ENCODE measurements at places on chromosomes 3 and 15.
A peak's percentile ranks its signal among the peaks of the same experiment; 100 is the strongest.

GRCh38 chr3:78857494-78858111 lies 910.2 kb downstream of the ROBO1 start:
- no peak for DNase-seq

DNA sequence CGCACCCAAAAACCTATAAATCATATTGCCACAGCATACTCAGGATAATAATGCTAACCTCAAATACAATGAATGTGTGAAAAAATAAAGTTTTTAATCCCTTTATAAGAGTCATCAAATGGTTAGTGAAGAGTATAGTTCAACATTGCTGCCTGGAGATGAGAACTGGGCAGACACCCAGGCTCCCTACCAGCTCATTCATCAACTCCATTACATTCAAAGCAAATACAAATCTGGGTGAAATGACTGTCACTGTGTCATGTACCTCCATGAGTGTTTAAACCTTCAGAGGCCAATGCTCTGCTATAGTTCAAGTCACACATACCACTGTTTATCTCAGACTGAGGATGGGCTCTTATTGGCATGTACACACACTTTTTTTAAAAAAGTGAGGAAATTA lies 167.2 kb upstream of the KCNMB2 start:
- no peak for DNase-seq

DNA sequence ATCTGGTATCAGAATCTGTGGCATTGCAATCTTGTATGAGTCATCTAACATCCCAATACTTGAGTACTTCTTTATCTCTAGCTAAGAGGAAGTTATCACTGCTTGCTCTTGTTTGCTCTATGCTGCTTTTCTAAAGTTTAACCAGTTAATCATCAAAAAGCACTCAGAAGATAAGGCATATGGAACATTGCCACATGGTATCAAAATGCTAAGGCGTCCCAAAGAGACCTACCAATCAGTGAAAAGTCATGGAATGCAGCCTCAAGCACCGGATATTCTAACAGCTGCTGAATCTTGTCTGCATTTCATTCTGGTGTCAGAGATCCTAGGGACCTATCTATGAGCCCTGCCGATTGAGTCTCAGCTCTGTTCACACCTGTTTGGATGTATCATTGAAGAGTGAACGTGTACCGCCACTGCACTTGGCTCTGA lies 192.8 kb downstream of the ARPP21 start:
- DNase-seq: no peak

GRCh38 chr15:39499042-39499441 lies 81.8 kb upstream of the THBS1 start:
- DNase-seq: no peak

DNA sequence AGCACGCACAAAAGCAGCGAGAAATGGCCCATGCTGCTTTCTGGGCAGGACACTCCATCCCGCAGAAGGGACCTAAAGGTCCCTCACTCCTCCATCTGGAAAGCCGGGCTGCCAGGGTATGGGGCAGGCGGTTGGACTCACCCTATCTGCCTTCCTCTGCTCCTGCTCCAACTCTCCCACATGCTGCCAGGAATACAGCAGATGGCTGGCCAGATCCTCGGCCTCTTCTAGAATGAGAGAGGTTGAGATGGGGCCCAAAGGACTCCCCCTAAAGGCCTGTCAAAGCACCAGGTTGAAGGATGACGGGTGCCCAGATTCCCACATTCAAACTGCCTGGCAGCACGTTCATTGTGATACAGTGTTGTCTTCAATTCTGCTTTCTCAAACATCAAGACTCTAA lies 85.1 kb upstream of the C2CD4B start:
- peak; percentile 72 for DNase-seq

DNA sequence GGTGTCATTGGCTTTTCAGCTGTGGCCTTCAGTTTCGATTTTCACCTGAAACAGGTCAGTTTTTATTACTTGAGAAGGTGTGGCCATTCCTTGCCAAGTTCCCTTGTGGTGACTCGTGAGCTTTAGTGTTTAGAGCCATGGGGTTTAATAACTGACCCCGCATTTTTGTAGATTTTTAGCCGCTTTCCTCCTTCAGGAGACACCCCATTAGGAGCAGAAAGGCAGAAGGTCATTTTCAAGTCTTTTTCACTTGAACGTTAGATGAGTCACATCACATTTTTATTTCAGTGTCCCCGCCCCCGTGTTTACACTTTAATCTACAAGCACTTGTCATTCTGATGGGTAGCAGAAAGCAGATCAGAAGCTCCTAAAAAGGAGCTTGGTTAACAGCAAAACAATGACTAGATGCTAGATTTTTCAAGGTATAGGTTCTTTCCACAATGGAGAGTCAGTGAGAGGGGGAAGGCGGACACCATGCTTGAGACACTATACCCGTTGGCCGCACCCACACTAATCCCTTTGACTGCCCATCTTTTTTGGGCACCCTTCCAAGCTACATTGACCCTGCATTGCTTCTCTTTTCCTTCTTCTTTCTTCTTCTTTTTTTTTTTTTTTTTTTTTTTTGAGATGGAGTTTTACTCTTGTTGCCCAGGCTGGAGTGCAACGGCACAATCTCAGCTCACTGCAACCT lies 132.7 kb downstream of the GHSR start:
- no peak for DNase-seq

- DNase-seq: no peak
These were observed 20.1 kb upstream of the SFMBT1 start for GRCh38 chr3:53065841-53066480.

DNA sequence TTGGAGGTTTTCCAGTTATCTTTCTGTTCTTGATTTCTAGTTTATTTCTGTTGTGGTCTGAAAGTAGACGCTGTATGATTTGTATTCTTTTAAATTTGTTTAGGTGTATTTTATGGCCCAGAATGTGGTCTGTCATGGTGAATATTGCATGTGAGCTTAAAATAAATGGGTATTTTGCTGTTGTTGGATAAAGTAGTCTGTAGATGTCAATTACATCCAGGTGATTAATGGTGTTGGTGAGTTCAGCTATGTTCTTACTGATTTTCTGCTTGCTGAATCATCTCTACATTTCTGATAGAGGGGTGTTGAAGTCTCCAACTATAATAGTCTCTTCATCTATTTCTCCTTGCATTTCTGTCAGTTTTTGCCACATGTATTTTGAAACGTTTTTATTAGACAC lies 383.3 kb upstream of the SGO1 start:
- no peak for DNase-seq

DNA sequence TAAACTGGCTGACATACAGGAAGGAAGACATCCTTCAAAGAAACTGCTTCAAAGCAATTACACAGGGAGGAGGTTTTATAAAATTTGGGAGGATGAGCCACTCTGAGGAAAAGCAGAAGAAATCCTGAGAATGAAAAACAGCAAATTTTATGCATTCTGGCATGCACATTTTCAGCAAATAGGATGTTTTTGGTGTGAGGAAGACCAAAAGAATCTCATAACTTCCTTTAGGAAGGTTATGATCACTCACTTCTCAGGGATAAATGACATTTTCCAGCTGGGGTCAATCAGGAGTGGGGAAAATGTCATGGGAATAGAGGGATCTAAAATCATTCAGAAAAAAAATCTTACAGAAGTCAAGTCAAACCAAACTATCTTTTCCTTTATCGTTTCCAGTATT lies 371.7 kb upstream of the CNTN6 start:
- DNase-seq: no peak

DNA sequence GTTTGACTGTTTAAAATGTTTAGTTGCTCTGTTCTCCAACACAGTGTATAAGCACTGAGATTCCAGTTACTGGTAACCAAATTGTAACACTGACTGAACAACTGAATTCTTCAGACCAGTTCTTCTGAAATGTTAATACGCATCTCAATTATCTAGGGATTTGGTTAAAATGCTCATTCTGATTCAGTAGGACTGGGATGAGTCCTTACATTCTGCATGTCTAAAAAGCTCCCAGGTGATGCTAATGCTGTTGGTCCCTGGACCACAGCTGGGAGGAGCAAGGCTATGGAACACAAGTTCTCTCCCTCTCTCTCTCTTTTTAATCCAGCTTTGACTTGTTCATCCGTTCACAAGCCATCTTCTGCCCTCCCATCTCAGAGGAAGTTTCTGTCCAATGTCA lies 380.3 kb downstream of the MAGI1 start:
- DNase-seq: no peak

GRCh38 chr3:85270488-85270887 lies 311.7 kb downstream of the CADM2 start:
- DNase-seq: no peak

DNA sequence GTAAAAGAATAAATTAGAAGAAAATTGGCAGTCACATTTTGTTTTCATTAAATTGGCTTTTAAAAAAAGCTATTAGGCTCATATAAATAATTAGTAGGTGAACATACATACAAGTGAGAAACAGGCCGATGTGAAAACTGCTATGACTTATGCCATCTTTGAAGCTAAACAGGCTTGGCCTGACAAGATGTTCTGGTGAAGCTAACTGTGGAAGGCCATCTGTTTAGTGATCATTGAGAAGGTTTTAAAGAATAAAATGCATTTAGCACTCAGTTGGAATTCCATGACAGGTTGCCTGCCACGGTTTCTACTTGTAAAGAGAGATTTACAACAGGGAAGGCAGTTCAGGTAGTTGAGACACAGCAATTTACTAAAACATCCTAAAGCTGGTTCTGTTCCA lies 264.0 kb upstream of the AGTR1 start:
- DNase-seq: no peak

DNA sequence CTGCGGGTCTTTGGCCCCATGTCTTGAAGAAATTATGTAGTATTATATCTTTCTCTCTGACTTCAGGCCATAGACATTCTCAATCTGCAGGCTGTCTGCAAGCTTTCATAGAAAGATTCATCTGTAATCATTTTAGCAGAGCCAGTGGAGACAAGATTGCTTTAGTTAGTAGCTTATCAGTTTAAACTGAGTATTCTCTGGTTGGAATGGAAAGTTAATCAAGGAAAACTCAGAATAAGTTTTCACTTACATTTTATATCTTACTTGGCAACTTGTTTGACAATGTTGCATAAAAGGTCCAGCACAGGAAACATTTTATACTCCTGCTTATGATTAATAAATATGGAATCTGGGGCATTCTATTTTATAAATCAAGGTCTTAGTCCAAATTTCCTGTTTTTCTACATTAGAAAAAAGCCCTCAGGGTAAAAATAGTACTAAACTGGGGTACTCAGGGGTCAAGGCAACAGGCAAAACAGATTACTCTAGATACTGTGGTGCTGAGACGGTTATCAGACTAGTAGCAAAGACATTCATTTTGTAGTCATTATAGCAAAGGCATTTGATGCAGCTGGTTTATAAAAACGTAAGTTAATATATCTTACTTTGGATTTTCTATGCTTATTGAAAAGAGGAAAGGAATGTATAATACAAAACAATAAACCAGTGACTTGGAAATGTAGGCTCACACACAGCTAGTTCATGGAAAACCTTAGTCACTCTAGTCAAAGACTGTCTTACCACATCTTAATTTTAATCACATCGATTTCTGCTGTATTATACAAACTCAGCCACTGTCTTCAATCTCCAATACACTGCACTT lies 45.2 kb upstream of the FILIP1L start:
- peak; percentile 2 for DNase-seq

- no peak for DNase-seq
These were observed 245.5 kb downstream of the TBL1XR1 start for GRCh38 chr3:176951586-176952292.

GRCh38 chr3:88626456-88627120 lies 476.8 kb downstream of the C3orf38 start:
- peak; percentile 70 for DNase-seq

- no peak for DNase-seq
These were observed 239.3 kb downstream of the IL5RA start for GRCh38 chr3:2870724-2871333.

DNA sequence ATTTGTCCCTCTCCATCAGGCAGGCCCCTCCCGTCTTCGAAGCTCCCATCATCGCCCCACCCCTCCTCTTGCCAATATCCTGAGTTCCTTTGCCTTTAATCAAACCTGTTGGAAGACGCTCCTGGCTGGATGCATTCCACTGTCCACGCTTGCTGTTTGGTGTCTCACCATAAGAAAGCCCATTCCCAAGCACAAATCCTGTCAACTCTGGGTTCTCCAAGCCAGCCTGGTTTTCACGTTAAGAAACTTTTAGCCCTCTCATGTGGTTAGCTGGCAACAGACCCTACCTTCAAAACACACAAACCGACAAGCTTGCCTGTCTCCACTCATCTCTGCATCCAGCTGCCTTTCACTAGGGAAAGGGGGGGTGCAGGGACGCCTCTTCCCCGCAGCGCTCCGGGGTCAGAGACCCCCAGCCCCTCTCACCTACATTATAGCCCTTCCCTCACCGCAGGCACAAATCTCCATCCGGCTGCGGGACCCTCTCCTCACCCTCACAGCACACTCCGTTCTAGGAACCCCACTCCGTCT lies 1.1 kb downstream of the GORASP1 start:
- DNase-seq: peak; percentile 9

GRCh38 chr3:152818027-152818426 lies 16.9 kb upstream of the P2RY1 start:
- DNase-seq: no peak

GRCh38 chr3:101719604-101720185 lies 4.7 kb upstream of the CEP97 start:
- no peak for DNase-seq

DNA sequence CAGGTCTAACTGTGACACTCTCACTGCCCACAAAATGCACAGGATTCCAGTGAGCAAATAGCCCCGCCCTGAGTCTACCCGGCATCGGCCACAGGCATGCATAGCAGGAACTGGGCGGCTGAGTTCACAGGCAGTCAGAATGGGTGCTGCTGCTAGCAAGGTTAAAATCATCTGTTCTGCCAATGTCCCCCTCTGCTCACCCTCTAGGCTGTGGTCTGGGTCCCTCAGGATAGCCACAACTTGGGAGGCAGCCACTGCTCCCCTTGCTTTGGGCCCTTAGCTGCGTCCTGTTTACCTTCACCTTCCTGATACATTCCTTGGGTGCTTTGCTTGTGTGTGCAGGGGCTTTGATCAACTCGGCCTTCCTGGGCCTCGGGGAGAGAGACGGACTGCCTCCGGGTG lies 232.9 kb upstream of the RGMA start:
- no peak for DNase-seq

- DNase-seq: no peak
These were observed 26.4 kb downstream of the LARS2 start for GRCh38 chr3:45414823-45415222.

DNA sequence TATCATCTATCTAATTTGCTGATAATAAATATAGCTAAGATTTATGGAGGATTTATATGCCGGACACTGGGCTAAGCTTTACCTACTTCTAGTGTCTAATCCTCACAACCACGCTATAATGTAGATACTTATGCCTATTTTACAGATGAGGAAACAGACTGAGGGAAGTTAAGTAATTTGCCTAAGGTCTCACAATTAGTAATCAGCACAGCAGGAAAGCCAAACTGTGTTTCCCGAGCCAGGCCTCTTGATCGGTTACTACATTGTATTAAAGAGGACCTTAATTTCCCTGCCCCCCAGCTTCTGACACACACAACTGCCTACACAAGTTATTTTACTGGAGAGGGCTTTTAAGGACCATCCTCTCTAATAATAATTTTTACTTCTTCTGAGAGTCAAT lies 40.9 kb downstream of the ONECUT1 start:
- no peak for DNase-seq
